GF-D8 (cell line): ENCODE measurements at places on chromosomes 11 and 22.

- no peak for DNase-seq
These were observed 64.2 kb downstream of the FLI1 start for GRCh38 chr11:128757886-128758612.

- DNase-seq, result no peak
These were observed 369.5 kb downstream of the AASDHPPT start for GRCh38 chr11:106446955-106447354.

DNA sequence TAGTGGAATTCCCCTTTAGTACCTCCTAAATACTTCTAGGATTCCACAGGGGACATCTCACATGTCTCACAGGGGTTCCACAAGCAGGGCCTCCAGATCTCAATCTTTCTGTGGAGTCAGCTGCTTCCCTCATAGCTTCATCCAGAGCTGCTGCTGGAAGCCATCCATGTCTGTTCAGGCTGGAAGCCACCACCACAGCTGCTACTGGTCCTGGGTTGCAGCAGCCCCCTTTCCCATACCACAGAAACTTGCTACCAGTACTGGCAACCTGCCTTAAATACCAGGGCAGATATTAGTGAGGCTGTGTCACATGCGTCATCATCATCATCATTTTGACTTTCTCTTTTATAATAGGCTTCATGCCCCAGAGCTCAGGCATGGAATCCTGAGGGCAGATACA is 242.7 kb upstream of the NCAM1 start:
- DNase-seq, result no peak

GRCh38 chr11:132423266-132423665 is 1052.9 kb downstream of the NTM start:
- no peak for DNase-seq

- no peak for DNase-seq
These were observed 2.8 kb downstream of the CEP57 start for GRCh38 chr11:95793116-95793515.

DNA sequence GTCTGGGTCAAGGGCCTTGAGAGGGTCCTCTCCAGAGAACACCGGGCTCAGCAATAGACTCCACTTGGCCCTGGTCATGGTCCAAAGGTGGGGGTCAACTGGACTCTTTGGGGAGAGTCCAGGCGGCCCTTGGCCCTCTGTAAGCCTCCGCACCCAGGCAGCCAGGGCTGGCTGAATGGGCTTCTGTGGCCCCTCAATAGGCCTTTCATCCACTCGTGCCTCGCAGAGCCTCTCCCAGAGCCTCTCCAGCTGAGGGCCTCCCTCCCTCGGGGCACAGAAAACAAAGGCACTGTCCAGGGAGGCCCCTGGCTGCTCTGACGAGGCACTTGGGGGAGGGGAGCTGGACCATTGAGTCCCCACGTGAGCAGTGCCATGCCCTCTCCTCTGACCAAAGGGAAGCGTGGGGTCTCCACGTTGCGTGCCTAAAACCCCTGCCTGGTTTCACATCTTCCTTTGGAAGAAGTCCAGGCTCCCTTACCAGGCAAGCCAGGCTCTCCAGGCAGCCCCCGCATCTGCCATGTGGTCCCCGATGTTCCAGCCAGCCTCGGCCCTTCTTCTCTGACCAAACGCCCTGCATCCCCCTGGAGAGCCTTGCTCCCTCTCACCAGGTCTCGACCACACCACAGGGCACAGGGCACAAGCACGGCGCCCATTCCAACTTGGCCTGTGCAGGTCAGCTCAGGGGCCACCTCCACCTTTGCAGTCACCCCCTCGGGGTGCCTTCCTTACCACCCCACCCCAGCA is 15.5 kb downstream of the KIAA0930 start:
- DNase-seq, result no peak

- no peak for DNase-seq
These were observed 90.7 kb downstream of the MPPED2 start for GRCh38 chr11:30495437-30495836.
